ENCODE measurements at places on chromosomes 13 and 19.

DNA sequence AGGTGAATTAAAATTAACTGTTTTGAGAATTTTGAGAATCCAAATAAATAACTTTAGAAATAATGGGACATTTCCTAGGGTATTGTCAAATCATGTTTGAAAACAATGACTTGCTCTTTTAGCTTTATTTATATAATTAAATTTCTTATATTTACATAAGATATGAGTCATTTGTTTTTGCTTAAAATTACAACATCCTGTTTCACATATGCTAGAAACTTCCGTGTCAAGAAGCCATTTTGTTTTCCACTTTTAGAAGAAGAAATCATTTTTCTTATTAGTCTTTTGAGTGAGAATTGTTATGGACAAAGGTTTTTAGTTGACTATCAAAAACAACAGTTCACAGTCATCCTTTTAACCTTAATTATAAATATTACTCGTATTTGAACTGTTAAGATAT is 48.2 kb downstream of the DPY19L3 start:
- no peak for DNase-seq

DNA sequence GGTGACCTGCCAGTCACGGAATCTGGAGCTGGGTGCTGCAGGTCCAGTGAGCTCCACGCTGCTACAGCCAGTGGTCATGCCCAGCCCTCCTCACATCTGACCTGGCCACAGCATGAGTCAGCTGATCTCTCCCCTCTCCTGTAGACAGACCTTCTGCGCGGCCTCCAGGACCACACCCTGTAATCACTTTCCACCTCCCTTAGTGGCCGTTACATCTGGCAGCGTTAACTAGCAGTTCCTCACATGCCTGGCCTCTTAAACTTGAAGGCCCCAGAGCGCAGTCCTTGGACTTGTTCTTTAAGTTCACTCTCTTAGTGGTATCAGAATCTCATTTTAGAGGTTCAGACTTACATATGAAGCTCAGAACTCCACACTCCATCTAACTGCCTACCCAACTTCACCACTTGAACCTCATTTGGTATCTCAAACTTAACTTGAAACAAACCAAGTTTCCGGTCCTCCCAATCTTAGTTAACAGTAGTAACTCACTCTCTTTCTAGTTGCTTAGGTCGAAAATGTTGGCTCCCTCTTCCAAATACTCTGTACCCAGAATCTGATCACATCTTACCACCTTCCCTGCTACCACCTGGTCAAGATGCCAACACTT is 22.7 kb downstream of the MIPEP start:
- DNase-seq, result no peak

DNA sequence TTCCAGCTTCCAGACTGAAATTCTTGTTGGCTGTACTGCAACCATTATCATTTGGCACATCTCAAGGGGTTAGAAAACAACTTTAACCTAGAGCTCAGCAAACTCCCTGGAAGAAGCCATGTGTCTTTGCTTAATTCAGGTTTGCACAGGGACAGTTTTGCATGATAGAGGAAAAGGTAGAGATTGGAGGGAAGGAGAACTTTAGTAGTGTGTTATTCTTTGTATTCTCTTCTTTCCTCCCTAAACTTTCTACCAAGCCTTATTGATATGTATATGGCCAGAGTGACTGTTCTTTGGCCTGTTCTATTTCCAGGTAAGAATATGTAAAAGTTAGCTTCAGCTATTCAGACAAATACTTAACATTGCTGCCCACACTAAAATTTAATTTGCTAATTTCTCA is 53.1 kb downstream of the UGGT2 start:
- DNase-seq, result no peak

DNA sequence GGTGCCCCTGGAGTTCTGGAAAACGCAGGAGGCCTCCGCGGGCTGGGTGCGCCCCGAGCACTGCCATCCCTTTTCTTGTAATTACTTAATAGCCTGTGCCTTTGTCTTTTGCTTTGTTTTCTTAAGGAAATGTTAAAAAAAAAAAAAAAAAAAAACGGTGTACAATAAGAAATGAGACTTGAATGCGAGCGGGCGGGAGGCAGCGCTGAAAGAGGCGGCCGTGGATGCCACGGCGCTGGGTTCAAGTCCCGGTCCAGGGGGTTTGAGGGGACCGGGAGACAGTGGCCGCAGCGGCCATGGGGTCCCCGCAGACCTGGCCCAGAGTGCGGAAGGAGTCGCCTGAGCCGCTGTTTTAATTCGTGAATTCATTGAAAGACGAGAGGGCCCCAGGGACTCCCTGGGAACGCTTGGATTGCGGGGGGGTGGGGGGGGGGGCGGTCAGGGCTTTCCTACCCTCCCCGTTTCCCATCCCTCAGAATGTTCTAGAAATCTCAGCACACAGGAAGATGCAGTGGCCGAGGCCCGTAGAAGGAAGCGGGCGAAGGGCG is 349.2 kb upstream of the ARGLU1 start:
- no peak for DNase-seq

GRCh38 chr19:45852145-45852750 is 10.7 kb downstream of the SYMPK start:
- DNase-seq, result peak; percentile 39

DNA sequence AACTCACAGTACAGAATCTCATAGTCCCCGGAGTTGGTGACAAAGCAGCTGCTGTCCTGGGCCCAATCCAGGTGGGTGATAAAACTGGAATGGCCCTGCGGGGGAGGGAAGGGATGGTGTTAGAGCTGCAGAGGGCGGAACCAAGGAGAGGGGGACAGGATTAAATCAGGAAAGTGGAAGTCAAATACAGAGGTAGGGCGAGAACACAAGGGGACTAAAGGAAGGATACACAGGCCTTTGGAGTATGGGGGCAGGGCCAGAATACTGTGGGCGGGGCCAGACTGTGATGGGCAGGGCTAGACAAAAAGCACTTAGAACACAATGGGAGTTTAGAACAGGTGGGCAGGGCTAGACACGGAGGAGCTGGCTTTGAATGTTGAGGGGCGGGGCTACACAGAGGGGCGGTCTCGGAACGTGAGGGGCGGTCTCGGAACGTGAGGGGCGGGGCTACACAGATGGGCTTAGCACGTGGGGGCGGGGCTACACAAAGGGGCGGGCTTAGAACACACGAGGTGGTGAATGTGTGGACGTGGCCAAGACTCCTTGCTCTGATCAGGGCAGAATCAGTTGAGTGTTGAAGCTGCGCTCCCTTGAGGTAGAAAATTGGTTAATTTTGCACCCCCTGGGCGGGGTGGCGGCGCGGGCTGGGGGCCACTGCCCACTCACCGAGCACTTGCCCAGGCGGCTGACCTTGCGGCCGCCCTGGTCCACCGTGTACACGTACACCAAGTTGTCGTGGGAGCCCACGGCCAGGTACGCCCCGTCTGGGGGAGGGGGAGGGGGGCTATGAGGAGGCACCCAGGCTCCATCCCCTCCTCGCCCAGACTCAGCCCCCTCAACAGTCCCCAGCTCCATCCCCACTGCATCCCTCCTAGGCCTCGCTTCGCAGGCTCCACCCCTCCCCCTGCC is 14.0 kb upstream of the GPR4 start:
- DNase-seq, result peak; percentile 59

- DNase-seq, result peak; percentile 31
Measured at GRCh38 chr13:49436890-49437289, 7.0 kb downstream of the CAB39L start.

GRCh38 chr13:77310579-77311279 is 16.2 kb downstream of the MYCBP2 start:
- no peak for DNase-seq

- DNase-seq, result peak; percentile 10
Measured at GRCh38 chr13:20882206-20882605, 20.3 kb downstream of the XPO4 start.

- DNase-seq, result no peak
Measured at GRCh38 chr13:21620861-21621260, 16.9 kb upstream of the MICU2 start.

GRCh38 chr19:51784922-51785690 is 9.9 kb upstream of the FPR3 start:
- DNase-seq, result peak; percentile 32

DNA sequence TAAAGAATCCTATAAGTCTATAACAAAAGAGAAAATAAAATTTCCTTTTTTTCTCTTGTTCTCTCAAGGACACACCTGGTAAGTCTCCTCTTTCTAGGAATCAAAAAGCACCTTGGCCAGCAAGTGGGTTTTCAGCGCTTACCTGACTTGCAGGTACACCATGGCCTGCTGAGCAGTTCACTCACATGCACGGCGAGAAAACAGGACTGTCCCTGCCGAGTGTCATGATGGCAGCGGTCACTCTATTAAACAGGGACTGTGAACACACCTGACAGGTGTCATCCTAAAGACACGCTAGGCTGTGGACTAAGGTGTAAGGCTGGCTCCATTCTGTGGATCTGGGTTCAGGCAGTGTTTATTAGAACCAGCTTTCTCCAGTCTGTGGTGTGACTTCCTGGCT is 170.2 kb downstream of the TEX29 start:
- no peak for DNase-seq

DNA sequence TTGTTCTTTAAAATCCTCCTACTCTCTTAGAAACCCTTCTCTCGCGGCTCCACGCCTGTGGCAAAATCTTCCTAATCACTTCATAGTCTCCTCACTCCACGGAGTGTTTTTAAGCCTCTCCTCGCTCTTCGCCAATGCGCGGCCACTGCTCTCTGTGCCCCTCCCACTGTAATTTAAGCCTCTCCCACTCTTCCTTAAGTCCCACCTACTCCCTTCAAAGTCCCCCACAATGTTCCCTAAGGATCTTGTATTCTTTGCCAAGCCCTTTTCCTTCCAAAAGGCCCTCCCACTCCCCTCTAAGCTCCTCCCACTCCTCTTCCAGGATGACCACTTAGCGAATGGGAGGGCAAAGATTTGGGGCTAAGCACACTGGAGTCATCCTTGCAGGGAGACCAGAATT is 1.3 kb downstream of the FIZ1 start:
- DNase-seq, result no peak

DNA sequence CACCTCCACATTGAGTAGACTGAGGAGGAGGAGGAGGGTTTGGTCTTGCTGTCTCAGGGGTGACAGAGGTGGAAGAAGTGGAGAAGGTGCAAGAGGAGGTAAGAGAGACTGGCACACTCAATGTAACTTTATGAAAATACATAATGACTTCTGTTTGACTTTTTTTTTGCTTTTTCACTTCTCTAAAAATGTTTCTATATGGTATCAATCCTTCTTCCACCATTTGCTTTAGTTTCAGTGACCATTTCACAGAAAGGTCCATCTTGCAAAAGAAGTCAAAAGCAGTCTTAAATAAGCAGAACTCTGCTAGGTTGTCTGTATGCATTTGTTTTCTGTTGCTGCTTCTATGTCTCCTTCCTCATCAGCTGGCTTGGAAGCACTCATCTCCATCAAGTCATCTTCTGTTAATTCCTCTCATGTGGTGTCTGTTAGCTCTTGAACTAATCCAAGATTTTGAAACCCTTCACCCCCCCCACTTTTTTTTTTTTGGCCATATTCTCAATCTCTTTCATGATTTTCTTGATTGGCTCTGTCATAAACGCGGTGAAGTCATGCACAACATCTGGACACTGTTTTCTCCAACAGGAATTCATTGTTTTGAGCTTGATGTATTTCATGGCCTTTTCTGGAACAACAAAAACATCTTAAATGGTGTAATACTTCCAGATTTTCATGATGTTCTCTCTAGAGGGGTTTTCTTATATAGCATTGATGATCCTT is 80.8 kb downstream of the KL start:
- DNase-seq, result no peak

DNA sequence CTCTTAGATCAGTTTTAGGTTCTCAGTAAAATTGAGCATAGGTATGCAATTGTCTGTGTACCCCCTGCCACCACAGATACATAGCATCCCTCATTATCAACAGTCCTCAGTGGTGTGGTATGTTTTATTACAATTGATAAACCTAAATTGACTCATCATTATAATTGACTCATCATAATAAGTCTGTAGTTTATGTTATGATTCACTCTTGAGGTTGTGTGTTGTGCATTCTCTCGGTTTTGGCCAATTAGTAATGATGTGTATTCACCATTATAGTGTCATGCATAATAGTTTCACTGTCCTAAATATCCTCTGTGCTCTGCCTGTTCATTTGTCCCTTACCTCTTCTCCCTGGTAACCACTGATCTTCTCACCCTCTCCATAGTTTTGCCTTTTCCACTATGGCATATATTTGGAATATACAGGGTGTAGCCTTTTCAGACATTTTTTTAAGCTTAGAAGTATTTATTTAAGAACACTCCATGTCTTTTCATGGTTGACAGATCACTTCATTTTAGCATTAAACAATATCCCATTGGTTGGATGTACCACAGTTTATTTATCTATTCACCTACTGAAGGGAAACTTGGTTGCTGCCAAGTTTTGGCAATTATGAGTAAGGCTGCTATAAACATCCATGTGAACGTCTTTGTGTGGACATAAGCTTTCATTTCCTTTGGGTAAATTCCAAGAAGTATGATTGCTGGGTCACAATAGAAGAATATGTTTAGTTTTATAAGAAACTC is 1620.6 kb upstream of the MIR17HG start:
- DNase-seq, result peak; percentile 0

- no peak for DNase-seq
Measured at GRCh38 chr19:18366021-18366435, 19.9 kb upstream of the GDF15 start.

- DNase-seq, result no peak
Measured at GRCh38 chr19:13965926-13966683, 13.8 kb downstream of the DCAF15 start.

GRCh38 chr13:90502153-90502552 is 845.3 kb upstream of the MIR17HG start:
- no peak for DNase-seq

DNA sequence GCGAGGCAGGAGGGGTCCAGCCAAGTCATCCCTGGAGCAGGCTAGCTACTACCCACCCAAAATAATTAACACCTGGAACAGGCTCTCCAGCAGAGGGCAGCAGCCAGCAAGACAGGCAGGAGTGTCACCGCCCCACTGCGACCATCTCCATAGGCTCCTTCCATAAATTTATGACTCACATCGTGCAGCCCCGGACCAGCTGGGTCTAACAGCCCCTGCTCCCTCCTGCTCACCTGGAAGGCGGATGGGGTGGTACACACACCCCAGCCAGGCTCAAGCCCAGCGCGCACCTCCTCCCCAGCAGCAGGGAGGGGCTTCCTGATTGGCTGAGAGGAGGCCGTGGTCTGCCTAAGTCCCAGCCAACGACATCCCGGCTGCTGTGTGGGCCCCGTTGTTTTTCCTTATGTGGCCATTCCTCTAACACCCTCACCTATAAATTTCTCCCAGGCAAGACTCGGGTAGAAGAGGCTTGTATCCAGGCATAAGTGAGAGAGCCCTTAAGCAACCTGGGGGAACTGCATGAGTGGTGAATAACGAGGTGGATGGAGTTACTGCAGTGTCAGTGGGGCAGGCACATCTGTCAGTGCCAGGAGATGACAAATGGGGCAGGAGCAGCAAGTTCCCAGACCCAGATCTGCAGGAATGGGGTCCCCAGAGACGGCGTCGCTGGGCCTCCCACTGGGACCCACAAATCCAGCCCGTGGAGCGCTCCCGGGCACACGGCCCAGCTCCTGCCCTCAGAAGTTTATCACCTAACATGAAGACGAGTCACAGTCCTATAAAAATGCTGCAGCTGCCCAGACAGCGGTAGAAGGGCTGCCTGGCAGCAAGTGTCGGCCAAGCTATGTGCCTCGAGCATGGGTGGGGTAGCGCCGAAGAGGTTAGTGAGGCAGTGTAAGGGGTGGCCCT is 43.1 kb downstream of the CEBPG start:
- DNase-seq, result peak; percentile 66

GRCh38 chr13:28434926-28435325 is 60.0 kb downstream of the FLT1 start:
- no peak for DNase-seq
